ENCODE measurements at places on chromosomes 2 and 18.

DNA sequence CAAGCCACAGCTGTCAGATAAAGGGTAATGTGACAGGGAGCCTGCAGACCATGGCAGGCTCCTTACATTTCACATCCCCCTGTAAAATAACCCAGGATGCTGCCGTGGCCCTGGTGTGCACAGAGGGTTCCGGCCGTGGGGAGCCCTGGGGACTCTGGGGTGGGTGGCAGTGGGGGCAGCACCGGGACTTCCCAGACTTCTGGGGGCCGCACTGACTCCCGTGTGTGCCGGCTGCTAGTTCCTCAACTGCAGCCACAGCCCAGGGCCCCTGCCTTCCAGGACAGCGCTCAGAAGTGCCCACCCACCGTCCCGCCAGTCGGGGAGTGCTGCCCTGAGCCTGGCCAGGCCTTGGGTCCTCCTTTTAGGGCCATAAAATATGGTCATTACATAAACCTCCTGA, 56.5 kb downstream of the CIB4 start:
- DNase-seq, result no peak

- DNase-seq, result no peak
Measured at GRCh38 chr2:240454106-240454901, 18.8 kb downstream of the GPC1 start.

DNA sequence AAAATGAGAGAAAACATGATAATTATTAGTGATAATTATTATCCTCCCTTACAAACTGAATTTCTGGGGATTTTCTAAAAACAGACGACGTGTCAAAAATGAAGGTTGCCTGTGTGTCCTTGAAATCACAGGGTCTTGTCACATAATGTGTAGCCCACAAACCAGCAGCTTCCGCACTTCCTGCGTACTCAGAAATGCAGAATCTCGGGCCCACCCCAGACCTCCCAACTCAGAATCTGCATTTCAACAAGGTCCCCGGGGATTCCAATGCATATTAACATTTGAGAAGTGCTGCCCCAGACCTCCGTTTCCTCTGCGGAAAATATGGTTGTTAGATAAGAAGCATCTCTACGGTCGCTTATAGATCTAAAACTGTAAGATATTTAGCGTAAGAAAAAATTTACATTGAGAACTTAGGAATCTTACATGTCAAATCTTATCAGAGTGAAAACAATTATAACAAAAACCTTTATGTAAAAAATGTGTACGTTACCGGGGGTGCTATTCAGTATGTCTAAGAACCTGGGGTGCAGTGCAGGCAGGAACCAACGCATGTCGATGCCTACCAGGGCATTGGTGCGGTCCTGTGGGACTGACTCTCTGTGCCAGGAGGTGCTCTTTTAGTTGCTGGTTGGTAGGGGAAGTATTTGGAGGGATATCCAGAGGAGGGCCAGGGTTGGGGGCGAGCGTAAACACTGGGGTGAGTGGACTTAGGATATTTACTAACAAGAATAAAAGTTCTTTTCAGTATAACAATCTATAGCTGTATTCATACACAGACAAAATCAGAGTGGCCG, 15.2 kb downstream of the CDKL4 start:
- no peak for DNase-seq

GRCh38 chr18:51668101-51668500, 470.6 kb upstream of the MEX3C start:
- no peak for DNase-seq

DNA sequence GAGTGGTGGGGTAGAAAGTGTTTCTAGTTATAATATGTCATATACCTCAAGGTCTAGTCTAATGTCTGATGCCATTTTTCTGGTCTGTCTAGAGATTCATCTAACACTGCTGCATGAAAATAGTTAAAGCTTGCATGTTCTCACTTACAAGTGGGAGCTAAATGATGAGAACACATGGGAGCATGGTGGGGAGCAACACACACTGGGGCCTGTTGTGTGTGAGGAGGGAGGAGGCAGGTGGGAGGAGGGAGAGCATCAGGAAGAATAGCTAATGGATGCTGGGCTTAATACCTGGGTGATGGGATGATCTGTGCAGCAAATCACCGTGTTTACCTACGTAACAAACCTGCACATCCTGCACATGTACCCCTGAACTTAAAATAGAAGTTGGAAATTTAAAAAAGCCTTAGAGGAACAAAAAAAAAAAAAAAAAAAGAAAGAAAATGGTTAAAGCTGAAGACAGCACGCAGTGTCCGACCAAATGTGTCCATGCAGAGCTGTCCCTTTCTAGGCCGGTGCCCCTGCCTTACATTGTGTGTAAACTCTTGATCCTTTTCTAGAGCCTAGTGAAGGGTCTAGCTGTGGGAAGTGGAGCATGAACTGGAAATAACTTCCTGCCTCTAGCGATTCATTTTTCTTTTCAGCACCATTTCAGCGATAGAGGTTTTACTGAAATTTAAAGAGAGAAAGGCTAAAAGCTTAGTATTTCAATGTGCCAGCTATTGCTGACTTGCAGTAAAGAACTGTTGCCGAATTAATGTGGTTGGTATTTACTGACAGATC, 94.0 kb downstream of the FMNL2 start:
- no peak for DNase-seq

GRCh38 chr2:136058262-136058661, 59.7 kb downstream of the CXCR4 start:
- DNase-seq, result no peak

GRCh38 chr2:85151026-85151425, 17.8 kb downstream of the TCF7L1 start:
- no peak for DNase-seq

GRCh38 chr2:23600346-23600745, 215.4 kb downstream of the KLHL29 start:
- DNase-seq, result no peak

DNA sequence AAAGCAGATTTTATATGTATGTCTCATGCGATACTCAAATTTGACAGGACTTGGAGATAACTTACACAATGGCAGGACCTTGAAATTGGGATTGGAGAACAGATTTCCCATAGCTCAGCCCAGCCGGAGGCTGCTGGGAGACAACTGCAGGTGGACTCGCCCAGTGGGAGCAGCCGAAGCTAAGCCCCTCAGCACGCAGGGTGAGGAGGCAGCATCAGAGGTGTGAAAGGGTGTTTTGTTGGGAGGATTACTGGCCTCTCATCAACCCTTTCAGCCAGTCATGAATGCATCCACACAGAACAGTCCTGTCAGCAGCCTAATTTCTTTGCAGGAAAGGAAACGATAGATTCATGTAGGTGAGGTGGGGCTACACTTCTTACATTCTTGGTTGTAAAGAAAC, 110.4 kb upstream of the DYNAP start:
- DNase-seq, result no peak

DNA sequence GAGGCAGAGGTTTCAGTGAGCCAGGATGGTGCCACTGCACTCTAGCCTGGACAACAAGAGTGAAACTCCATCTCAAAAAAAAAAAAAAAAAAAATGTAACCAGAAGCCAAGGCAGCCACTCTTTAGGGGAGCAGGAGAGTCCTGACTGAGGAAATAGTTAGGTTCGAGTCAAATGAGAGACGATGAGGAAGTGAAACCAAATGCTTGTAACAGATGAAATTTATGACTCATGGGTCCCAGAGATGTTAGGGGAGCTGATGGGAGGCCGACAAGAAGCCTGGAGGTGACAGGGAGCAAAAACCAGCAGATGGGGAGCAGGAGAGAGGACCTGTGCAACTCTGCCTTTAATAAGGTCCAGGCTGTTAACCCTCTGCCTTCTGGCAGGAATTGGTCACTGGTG, 756.1 kb upstream of the DDX18 start:
- no peak for DNase-seq

- peak; percentile 69 for DNase-seq
Measured at GRCh38 chr2:86790676-86791572, at the start of gene CD8A. TSS of gene CD8A (minus strand) at chr2:86790913. CDS start at chr2:86790825, 88 bp downstream.

GRCh38 chr2:207936380-207936779, 88.9 kb downstream of the PLEKHM3 start:
- DNase-seq, result no peak

DNA sequence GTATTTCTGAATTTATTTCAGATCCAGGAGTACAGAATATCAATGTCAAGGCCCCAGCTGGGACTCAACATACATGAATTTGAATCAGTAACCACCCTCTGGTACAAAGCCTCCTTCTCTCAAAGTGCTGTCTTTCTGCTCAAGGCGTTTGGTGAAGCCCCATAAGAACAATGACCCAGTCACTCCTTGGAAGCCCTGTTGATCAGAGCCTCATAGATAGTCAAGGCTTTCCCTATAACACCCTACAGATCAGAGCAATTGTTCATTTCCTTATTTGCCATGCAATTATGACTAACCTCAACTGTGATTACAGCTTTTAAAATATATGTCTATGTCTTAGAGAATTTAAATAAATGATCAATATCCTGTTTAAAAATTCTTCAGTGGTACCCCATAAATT, 159.1 kb upstream of the CREB1 start:
- DNase-seq, result no peak

- no peak for DNase-seq
Measured at GRCh38 chr2:217361483-217361880, 501.6 kb upstream of the TNP1 start.

DNA sequence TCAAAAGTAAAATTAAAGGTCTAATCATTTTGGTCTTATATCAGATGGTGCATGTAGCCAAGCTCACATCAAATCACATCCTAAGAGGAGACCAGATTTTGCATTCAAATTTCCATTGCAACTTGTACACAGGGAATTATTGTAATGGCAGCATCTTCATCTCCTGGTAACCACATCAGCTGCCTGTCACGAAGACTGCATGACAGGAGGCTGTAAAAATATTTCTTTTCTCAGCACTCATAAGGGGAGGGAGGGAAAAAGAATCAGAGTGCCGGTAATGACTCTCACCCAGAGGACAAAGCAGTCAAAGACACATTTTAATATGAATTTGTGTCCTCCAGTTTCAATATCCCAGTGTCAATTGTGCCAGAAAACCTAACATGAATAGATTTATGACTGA, 216.7 kb downstream of the TMEM163 start:
- DNase-seq, result no peak

DNA sequence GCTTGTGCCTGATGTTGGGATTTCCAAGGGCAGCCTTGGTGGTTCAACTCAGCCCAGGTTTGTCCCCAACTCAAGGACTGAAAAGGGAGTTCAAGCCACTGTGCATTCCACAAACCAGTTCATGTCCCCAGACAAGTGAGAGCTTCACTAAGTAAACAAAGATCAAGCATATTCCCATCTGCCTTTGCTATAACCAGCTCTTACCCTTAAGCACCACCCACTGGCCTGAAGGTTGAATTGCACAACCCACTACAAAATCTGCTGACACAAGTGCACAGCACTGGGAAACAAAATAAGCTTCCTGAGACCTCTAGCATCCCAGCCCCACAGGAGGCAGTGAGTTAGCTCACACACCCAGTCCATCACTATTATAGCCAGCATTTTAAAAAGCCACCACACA, 516.7 kb downstream of the NR4A2 start:
- no peak for DNase-seq

DNA sequence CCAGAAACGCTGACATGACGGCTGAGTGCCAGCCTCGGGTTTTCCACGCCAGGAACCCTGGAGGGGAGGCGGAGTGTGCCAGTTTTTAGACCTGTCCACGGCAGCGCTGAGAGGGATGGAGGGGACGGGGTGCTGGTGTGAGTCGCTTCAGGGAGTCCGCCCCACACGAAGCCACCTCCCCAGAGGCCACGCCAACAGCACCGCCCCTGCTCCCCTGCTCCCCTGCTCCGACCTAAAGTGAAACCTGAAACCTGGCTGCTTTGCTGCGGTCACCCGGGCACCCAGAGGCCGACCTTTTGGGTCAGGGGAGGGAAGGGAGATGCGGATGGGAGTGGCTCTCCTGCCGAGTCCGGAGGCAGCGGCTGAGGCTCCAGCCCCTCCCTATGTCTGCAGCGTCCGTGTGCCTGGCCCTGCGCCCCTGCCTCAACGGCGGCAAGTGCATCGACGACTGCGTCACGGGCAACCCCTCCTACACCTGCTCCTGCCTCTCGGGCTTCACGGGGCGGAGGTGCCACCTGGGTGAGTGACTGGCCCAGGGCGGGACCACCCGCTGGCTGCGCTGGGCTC, 38.1 kb downstream of the SNED1 start:
- DNase-seq, result peak; percentile 30

DNA sequence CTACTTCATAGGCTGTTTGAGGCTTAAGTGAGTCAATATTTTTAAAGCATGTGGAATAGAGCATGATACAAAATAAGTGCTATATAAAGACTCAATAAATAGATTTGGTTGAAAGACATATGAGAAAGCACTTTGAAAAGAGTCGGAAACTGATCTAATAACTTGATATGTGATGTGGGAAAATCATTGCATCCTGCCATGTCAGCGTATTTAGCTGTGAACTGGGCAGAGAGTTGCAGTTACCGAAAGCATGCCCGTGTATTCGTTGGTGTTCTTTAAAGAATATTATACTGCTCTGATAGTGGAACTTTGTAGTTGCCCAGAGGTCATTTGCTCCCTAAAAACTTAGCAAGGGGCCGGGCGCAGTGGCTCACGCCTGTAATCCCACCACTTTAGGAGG, 37.8 kb upstream of the ZNF516 start:
- no peak for DNase-seq

DNA sequence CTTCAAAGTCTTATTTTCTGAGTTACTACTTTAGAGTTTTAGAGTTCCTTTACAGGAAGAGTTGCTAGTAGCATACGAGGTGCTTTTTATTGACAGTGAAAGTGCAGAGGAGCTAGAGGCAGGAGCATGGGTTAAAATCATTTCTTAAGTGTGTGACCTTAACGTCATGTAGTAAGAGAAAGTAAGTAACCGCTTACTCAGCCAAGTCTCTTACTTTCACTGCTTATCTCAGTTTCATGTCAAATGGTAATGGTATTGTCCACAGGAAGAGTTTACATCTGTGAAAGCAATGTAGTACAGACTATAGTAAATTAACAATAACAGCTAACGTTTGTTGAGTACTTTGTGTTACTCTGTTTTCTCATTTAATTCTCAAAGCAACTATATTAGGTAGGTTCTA, 12.6 kb downstream of the NDUFAF7 start:
- no peak for DNase-seq

GRCh38 chr2:37576831-37577230, 94.6 kb downstream of the CDC42EP3 start:
- no peak for DNase-seq

DNA sequence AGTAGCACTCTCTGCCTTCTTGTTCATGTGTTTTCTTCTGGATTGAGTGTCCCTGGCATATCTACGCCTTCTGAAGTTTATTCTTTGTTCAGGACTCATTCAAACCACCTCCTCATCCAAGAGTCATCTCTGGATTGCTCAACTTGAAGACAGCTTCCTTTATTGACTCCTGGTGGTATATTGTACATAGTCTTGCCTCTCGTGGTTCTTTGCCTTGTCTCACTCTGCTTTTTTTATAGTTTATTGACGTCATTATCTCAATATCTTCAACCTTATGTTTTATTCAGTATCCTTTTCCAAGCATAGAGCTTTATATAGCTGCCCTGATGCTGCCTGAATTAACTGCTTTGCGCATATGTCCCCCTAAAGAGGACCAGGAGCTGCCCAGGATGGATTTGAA, 161.7 kb downstream of the INSIG2 start:
- no peak for DNase-seq

DNA sequence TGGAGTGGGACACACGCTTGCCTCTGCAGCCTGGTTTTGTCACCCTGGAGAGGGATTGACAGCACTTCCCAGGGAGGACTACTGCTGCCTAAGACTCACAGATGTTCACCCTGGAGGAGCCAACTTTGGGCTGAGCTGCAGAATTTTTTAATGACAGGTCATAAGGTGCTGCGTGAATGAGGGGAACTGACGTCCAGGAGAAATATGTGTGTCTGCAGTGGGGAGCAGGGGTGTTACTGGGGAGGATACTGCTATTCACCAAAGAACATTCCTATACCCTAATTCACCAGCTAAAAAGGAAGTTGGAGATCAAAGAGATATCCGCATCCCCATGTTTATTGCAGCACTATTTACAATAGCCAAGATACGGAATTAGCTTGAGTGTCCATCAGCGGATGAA, 144.4 kb downstream of the MGAT5 start:
- no peak for DNase-seq

Measured in stimulated activated CD8-positive, alpha-beta memory T cell treated with anti-CD3 and anti-CD28 coated beads, Interleukin-4, amount 100 ng/mL, for 1 hour (primary cell).